Stimulated activated CD8-positive, alpha-beta memory T cell treated with anti-CD3 and anti-CD28 coated beads, Interleukin-7, amount 100 ng/mL, for 1 hour (primary cell): ENCODE measurements at places on chromosomes 12 and 14.

- DNase-seq: no peak
Measured at GRCh38 chr14:97306133-97306759, 509.1 kb downstream of the VRK1 start.

DNA sequence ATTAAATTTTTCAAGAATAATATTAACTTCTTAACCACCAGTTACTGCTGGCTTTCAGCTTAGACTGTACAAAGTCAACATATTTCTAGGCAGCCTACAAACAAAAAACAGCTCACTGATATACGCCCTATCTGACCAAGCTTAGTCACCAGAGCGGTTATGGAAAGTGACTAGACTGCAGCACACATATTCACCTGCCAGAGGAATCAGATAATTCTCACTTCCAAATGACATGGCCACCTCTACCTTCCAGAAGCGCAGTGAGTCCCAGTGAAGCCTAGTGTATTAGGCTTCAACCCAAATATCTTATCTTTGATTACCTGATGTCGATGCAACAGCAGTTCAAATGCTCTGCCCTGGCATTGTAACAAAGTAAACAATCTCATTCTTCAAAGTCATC, 8.5 kb downstream of the STXBP6 start:
- DNase-seq: no peak

GRCh38 chr14:25039933-25040332, 10.0 kb downstream of the STXBP6 start:
- no peak for DNase-seq

DNA sequence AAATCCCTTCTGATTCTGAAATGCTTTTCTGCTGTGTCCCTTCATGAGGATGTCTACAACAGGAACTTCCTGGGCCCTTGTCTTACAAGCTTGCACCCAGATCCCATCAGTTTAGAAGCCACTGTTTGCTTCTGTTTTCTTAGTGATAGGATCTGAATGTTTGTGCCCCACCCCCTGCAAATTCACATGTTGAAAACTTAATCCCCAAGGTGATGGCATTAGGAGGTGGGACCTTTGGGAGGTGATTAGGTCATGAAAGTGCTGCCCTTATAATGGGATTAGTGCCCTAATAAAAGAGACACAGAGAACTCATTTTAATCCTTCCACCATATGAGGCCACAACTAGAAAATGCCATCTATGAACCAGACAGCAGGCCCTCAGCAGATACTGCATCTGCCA, 36.0 kb upstream of the GNPNAT1 start:
- no peak for DNase-seq

GRCh38 chr14:50395448-50395847, 1.2 kb downstream of the CDKL1 start:
- no peak for DNase-seq

- no peak for DNase-seq
Measured at GRCh38 chr12:69189378-69189978, 49.9 kb upstream of the CPSF6 start.

DNA sequence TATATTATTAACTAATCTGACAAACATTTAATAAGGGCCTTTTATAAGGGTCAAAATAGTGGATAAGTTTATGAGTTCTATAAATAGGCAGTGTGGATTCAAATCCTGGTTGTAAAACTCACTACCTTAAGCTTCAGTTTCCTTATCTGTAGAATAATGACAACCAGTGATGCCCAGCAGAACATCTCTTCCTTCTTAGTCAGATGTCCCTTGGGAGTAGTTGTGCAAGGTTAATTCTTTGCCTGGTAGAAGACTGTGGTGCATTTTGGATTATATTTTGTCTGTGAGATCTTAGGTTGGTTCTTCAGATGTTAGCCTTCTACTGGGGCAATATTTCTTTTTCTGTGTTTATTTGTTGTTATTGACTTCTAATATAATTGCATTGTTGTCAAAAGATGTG, 59.5 kb downstream of the ARID2 start:
- no peak for DNase-seq

GRCh38 chr14:85447883-85448282, 82.1 kb upstream of the FLRT2 start:
- no peak for DNase-seq

DNA sequence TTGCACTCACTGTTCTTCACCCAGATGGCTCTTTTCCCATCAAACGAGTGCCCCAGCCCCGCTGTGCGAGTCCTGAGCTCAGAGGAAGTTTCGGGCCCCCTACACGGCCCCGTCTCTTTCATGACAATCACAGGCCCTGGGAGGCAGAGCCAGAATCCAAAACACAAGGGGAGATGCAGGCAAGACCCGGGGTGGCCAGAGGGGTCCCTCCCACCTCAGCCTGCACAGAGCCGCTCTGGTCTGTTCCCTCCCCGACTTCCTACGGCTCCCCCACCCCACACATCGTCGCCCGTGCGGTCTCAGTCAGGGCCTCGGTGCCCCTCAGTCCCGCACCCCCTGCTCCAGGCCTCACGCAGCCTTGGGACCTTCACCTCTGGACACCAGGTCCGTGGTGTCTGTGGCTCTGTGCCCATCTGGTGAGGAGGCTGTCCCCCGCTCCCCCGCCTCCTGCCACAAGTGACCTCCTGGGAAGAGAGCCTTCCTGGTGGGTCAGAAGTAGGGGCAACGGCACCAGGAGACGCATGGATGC, 8.9 kb downstream of the GPR132 start:
- DNase-seq: no peak

DNA sequence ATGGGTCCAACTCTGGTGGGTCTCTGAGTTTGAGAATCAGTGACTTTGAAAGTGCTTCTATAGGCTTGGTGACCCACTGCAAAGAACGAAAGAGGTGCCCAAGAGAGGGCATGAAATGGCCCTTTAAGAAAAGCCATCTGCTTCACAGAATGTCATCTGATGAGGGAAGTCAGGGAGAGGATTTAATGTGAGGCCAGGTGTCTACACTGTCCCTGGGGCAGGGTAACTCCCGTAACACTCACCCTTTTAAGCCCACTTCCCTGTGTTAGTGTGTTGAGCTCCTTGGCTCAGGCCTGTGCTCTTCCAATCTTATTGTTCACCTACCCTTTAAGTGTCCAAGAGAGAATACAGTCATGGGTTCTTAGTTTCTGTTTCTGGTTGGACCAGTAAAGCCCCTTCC, 16.4 kb upstream of the SRSF5 start:
- no peak for DNase-seq

GRCh38 chr14:104844306-104845032, 20.6 kb upstream of the CEP170B start:
- no peak for DNase-seq

DNA sequence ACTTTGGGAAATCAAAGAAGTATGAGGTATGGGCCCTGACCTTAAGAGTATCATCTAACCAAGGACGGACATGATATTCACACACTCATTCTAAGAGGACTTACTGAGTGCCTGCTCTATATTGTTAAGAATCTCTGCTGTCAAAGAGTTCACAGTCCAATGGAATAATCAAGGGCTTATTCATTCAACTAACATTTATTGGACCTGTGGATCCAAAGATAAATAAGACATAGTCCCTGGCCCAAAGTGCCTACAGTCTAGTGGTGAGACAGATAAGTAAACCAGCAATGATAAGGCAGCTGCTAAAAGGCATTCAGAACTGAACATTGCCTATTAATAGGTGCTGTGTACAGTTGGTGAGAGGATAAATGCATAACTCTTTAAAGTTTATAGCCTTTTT, 11.0 kb downstream of the WDR20 start:
- no peak for DNase-seq

GRCh38 chr14:65879248-65880009, 466.9 kb downstream of the FUT8 start:
- DNase-seq: no peak

- DNase-seq: no peak
Measured at GRCh38 chr12:52086944-52087835, 7.7 kb downstream of the SMIM41 start.

DNA sequence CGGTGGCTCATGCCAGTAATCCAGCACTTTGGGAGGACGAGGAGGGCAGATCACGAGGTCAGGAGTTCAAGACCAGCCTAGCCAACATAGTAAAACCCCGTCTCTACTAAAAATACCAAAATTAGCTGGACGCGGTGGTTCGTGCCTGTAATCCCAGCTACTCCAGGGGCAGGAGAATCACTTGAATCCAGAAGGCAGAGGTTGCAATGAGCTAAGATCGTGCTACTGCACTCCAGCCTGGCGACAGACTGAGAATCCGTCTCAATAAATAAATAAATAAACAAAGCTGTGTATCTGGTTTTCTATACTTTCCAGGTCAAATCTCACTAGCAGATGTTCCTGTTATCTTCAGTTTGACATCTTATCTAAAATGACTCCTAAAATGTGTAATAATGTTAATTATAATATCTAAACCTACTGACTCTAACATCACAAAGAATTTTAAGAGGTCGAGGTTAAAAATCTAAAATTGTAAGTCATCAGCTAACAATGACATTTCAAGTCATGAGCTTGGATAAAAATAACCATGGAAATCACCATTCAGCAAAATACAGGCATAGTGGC, 2.4 kb upstream of the SRP54 start:
- DNase-seq: no peak

GRCh38 chr14:85380881-85381280, 149.1 kb upstream of the FLRT2 start:
- DNase-seq: no peak

DNA sequence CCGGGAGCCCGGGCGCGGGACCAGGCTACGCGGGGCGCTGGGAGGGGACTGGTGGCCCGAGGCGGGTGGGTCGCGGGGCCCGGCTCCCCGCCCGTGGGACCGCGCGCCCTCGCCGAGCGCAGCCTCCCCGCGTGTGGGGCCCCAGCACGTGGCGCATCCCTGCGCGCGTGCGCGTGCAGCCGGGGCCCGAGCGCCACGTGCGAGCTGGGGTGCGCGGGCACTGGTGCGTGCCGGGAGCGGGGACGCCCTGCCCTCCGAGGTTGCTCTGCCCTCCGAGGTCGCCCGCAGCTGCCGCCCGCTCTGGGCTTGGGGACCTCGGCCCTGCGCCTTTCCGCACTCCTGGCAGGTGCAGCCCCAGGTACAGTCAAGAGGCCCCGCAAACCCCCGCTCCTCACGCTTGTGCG, 365 bp upstream of the CCDC88C start:
- DNase-seq: no peak

DNA sequence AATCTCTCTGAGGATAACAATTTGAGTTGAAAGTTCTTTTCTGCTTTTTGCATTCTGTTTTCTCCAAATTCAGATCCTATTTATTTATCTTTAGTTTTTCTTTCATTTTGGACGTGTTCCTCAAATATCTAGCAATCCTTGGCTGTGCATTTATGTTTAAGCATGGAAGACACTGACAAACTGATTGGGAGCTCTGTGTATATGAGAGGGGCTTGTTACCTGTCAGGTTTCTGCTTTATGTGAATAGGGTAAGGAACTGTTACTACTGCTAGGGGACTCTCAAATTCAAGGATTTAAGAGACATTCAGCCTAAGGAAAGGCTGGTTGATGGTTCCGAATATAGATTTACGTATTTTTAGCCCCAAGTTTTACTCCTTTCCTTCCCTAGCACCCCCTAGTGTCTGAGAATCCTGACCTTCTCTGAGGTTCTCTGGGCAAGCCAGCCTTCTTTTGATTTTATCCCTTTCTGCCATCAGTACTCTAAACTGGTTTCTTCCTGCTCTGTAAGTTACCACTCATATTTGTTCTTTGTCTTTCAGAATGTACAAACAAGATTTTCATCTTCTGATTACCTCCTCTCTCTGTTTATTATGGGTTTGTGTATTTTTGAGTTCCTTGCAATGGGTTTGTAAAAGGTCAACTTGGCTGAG, 30.5 kb downstream of the YLPM1 start:
- DNase-seq: no peak

DNA sequence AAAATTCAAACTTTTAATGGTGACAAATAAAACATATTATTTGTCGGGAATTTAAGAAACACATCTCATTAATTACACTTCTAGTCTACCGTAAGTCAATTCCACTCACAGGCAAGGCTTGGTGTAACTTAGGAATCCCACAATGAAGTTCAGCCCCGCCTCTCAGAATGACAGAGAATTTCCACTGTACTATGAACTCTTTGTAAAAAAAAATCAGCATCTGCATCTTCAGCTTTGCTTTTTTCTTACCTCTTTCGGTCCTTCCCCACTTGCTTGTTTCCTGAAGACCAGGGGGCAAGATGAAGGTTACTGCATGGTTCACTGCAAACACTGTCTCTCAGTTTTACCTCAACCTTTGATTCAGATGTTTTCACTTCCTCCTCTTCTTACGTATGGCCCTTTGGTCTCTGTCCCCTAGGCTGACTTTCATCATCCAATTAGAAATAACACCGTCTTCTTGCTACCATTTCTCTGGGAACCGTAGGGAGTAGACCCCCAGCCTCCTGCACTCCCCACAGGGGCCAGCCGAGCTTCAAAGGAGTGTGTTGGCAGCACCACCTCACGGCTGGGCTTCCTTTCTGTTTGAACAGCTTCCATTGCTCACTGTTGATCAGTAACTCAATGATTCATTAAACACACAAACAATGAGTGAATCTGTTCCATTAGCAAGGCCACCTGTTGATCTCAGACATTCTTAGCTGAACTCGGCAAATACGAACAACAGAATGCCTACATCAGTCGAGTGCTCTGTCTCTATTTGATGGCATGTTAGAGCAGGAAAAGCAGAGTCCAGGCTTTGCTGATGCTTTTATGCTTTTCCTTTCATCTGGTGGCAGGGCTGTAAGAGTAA, 343.0 kb downstream of the BMP4 start:
- DNase-seq: no peak

DNA sequence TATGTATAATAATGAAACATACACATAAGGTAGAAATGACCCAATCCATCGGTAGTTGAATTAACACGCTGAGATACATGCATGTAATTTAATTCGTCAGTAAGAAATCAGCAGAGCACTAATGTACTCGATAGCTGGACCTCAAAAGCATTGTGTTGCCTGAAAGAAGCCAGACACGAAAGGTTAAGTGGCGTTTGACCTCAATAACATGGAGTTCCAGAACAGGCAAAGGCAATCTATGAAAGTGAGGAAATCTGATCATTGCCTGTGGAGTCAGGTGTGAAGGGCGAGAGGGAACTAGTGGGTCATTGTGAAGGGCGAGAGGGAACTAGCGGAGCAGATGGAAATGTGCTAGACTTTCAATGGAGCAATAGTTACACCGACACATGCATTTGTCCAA, 970.4 kb upstream of the TMEM132C start:
- no peak for DNase-seq

DNA sequence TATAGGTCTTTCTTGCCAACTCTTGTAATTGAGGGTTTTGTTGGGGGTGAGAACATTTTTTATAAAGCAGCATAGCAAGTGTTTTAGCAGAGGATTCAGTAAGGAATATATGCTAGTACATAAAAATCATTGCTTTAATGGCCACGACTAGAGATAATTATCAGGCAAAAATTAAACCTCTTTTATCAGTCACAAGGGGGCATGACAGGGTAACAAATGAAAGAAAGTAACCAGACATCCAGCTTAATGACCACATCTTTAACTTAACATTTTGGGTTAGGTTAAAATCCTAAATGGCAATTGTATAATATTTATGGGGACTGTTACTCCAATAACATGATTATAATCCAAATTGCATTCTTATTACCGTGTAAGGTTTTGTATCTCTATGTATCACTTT, 119.6 kb downstream of the LRRIQ1 start:
- no peak for DNase-seq

- DNase-seq: no peak
Measured at GRCh38 chr14:90153429-90153828, 91.6 kb downstream of the KCNK13 start.

GRCh38 chr12:30823156-30823699, 68.5 kb upstream of the CAPRIN2 start:
- DNase-seq: no peak
